ENCODE measurements at places on chromosomes 11 and 22.

- no peak for DNase-seq
These were observed 38.8 kb downstream of the STIM1 start for GRCh38 chr11:3894128-3894731.

DNA sequence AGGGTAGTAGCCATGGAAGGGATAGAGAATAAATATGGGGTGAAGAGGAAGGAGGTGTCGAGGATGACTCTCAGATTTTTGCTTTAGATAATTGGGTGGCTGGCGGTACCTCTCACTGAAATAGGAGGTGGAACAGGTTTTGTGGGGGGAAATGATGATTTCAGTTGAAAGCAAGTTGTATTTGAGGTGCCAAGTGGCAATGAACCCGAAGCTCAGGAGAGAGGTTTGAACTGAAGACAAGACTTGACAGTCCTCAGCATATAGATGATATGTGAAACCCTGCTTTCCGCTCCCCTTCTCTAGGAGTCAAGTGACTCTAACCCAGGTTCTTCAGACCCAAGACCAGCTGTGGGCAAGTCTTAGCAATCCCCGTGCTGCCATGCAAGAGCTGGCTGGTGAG, 33.7 kb downstream of the RRP8 start:
- DNase-seq: no peak

GRCh38 chr11:45929486-45930030, 7.1 kb downstream of the LARGE2 start:
- no peak for DNase-seq

GRCh38 chr11:56522008-56522407, 21.0 kb downstream of the OR5M11 start:
- DNase-seq: no peak

GRCh38 chr22:37560608-37561211, 430 bp downstream of the CDC42EP1 start:
- no peak for DNase-seq

DNA sequence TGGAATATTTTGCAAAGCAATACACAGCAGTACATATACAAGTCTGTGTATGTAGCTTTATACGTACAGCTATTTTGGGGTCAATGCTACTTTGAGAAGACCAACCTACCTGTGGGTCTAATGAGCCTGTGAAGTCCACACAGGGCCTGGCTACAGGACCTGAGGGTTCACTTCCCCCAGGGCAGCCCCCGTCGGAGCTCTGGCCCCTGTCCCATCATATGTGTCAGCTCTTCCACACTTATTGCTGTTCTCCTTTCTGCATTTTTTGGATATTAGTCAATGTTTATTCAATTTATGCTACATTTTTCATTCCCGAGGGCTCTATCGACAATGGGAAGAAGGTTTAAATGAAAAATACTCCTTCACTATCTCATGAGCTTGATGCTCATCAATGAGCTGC, 1473.6 kb downstream of the BRD1 start:
- no peak for DNase-seq

DNA sequence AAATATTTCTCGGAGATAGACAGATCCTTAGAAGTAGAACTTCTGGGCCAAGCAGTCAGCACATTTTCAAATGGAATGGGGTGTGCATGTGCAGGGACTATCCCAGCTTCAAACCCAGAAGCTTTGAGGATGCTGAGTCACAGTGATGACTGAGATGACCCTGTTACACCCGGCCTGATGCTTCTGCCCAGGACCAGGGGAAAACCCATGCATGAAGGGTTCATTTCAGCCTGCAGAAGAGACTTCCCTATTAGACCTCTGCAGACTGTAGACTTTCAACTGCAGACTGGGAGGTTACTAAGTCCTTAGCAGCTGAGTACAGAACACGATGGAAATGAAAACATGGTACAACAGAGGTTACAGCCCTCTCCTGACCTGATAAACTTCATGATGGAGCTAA, 3.6 kb upstream of the OR2AT4 start:
- DNase-seq: no peak

DNA sequence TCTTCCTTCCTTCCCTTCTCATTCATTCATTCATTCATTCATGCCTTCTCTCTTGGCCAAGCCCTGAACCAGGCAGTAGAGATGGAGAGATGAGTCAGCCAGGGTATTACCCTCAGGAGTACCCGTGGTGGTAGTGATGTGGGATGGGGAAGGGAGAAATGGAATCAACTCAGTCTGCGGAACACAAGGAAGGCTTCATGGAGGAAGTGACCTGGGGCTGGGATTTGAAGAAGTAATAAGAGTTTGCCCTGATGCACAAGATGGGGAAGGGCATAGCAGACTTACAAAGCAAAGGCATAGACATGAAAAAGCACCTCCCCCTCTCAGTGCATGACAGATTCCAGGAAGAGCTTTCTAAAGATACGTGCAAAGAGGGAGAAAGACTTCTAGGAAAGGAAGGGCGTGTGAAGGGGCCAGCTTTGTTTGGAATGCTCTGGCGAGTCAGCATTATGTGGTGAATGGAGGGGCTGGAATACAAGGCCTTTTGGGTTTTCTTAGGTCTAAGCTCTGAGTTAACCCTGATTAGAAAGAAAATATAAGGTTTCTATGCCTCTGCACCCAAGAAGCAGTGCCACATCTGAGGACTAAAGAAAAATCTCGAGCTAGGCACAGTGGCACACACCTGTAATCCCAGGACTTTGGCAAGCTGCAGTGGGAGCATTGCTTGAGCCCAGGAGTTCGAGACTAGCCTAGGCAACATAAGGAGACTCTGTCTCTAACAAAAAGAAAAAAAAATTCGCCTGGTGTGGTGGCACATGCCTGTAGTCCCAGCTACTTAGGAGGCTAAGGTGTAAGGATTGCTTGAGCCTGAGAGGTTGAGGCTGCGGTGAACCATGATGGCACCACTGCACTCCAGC, 36.4 kb upstream of the ACER3 start:
- no peak for DNase-seq

DNA sequence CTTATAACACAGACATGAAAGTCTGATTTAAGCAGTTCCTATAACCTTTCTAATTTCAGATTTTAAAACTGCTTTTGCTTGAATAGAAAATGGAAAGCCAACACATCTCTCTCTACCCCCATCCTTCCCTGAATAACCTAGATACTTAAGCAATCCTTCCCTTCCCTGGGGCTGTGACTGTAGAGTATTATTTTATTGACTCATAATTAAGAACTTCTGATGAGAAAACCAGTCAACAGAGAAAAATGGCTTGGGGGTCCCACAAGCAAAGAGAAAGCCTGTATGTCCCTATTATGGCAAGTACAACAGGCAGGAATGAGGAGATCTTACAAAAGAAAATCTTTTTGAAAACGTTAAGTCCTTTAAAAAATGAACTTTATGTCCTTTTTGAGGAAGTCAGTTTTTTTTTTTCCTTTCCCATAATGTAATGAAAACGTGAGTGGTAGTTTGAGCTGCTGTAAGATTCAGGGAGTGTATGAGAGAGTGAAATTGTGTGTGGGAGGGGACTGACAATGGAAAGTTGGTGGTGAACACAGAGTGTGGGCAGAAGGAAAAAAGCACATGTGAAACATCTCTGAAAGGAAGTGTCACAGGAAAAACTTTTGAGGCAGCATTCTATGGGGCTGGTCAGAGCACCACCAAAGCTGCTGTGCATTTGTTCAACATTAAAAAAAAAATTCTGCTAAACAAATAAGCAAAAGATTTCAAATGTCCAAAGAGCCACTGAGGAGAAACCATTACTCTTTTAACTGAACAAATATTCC, 154.6 kb downstream of the MAML2 start:
- DNase-seq: no peak

DNA sequence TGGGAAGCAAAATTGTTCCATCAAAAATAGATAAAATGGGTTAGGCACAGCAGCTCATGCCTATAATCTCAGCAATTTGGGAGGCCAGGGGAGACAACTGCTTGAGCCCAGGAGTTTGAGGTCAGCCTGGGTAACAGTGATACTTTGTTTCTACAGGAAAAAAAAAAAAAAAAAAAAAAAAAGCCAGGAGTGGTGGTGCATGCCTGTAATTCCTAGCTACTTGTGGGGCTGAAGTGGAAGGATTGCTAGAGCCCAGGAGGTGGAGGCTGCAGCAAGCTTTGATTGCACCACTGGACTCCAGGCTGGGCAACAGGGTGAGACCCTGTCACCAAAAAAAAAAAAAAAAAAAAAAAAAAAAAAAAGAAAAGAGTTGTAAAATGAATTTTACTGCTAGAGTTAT, 49.6 kb downstream of the KIF18A start:
- DNase-seq: no peak

- DNase-seq: no peak
These were observed 179.7 kb downstream of the IGLL1 start for GRCh38 chr22:23400286-23400981.

- DNase-seq: no peak
These were observed 153.7 kb downstream of the FEZ1 start for GRCh38 chr11:125342281-125342930.

DNA sequence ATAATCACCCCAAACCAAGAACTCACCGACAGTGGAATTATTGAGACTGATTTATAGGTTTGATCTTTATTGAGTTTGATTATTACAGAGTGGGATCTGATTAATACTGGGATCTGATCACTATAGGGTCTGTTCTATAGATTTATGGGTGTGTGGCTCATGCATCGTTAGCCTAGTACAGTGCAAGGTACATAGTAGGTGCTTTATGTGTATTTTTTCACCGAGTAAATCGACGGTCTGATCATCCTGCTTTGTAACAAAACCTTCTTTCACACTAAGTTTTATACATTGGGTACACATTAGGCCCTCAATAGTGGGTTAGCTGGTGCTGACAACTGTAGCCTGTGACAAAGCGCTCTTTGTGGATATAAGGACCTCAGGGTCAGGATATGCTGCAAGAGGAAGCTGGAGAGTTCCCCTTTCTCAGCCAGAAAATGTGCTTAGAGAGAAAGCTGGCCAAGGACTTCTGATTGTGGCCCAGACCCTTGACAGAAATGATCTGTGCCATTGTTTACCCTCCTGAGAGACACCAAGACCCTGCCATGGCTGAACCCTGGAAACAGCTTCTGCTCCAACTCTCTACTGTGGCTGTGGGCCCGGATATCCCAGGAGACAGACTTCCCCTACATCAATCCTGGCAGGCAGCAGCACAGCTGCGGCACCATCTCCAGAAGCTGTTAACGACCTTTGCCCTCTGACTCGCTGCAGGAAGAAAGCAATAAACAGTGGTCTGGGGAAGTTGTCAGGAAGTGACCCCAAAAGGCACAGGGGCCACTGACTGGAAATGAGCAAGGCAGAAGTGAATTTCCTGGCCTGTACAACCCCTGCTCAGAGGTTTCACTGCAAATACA, 16.1 kb upstream of the TPP1 start:
- DNase-seq: no peak

DNA sequence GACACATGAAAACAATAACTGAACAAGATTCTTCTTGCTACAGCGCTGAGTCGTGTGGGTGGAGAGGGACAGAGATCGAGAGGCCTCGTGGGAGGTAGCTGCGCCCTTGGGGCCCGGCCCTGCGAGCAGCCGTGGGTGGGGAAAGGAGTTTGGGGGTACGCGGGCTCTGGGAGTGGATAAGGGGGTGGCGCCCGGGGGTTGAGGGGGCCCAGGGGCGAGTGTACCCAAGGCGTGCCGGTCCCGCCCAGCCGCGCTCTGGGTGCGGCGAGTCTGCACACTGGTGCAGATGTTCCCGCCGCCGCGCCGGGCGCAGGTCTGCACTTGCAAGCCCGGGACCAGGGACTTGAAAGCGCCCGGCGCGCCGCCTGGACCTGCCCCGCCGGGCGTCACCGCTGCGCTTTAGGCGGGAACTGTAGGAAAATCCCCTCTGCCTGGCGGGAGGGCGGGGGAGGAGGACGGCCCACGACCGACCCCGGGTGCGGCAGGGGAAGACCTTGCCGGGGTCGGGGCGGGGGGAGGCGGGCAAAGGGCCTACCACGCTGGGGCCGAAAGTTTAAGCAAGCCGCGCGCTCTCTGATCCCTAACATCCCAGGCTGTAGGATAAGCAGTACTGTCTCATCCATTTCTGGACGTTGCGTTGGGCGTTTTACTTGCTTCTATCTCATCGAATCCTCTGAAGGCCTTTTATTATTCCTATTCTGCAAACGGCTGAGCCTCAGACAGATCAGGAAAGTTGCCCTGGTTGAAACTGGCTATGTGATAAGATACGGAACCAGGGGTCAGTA, 1.4 kb upstream of the KREMEN1 start:
- peak; percentile 15 for DNase-seq

DNA sequence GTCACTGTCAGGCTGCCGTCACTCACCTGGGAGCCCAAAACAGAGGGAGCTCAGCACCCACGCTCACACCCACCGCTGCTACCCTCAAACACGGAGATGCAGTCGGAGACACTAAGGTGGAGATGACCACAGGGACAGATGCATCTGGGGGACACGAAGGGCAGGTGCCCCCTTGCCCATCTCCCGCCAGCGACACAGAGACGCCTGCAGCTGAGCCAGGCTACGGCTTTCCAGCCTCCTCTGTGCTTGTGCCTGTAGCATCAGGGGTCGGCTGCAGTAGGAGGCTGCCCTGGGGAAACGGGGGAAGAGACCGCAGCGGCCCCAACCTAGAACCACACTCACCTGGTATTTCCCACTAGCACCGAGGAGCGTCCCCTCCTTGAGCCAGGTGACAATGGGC, 19.3 kb downstream of the IGSF9B start:
- no peak for DNase-seq

GRCh38 chr11:59078435-59078834, 7.7 kb upstream of the GLYATL1B start:
- no peak for DNase-seq

- DNase-seq: no peak
These were observed 111.6 kb downstream of the CRYBB2 start for GRCh38 chr22:25331050-25331449.

DNA sequence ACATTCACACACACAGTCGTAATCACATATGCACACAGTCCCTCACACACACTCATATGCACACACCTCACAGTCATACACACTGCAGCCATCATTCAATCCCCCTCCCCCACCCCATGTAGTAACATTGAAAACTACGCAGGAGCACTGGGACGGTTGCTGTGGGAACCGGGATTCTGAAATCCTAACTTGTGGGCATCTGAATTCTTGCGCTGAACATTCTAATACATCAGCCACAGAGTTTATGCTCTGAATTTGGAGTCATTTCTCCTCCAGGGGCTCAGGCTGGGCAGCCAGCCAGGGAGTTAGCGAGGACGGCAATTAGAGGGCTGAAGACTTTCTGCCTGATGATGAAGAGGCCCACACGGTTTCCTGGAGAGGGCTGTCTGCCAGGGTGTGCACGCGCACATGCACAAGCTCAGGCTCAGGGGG, 32.7 kb downstream of the CD6 start:
- no peak for DNase-seq

- no peak for DNase-seq
These were observed 90.9 kb upstream of the LINC01488 start for GRCh38 chr11:69390561-69390960.

- DNase-seq: peak; percentile 65
These were observed 14.4 kb downstream of the PPM1F start for GRCh38 chr22:21938071-21938822.

- no peak for DNase-seq
These were observed 26.9 kb upstream of the P2RY2 start for GRCh38 chr11:73191151-73191550.

All from NCI-H1436 treated with DMSO at 0.1 percent for 48 hours (cell line).